ENCODE measurements at places on chromosomes 4 and X.

- DNase-seq = no peak
Observed at GRCh38 chr4:61522312-61522711, 322.2 kb downstream of the ADGRL3 start.

- peak; percentile 41 for DNase-seq
Observed at GRCh38 chrX:152405561-152405960, 45.6 kb downstream of the GABRA3 start.

GRCh38 chr4:64158648-64159326 is 250.5 kb downstream of the TECRL start:
- DNase-seq = peak; percentile 33

DNA sequence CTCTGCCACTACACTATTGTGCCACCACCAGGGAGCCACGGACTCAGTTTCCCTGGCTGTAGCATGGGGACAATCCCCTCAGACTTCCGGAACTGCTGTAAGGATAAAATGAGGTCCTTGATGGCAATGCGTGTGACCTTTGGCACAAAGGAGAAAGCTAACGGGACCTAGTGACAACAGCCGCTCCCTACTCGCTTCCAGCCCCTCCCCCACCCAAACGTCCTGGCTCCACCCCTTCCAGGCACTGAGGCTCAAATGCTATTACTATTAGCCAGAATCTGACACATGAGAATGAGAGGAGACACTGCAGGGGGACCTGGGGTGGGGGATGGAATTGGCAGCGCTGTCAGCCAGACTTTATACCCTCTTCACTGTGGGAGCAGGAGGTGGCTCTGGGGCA is 5.4 kb upstream of the DUSP9 start:
- no peak for DNase-seq

- peak; percentile 65 for DNase-seq
Observed at GRCh38 chrX:110409925-110410324, 51.3 kb downstream of the RTL9 start.

GRCh38 chrX:44043496-44043895 is 70.3 kb upstream of the NDP start:
- DNase-seq = peak; percentile 38

DNA sequence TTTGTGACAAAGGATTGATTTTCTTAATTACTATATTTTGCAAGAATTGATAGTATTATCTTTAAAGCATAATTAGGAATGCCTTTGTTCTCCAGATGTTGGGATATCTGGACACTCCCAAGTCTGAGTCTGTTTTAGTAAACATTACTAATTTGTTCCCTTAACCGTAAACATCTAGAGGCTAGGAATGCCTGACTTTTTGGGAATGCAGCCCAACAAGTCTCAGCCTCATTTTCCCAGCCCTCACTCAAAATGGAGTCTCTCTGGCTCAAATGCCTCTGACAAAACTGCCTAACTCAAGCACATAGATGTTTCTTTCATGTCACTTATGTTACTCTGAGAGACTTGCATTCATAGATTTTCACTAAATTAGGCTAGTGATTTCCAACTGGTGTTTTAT is 297.0 kb upstream of the CLNK start:
- no peak for DNase-seq

- no peak for DNase-seq
Observed at GRCh38 chr4:82891707-82892466, 934 bp upstream of the SEC31A start.

DNA sequence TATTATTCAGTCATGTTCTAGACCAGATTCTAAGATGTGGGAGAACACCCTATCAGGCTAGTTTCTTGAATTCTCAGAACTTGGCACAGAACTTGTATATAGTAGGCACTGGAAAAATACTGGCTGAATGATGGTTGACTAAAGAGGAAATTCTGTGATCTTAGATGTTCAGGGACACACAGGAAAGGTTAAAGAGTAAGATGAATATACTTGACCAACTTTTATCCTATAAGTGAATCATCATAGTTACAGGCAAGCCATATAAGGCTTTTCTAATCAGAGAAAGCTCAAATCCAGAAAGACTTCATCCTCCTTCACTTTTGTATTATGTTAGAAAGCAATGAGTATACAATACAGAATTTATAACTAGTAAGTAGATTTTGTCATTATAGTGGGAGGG is 53.8 kb downstream of the SEPTIN11 start:
- DNase-seq = no peak

- DNase-seq = no peak
Observed at GRCh38 chrX:19810802-19811201, 76.6 kb downstream of the SH3KBP1 start.

DNA sequence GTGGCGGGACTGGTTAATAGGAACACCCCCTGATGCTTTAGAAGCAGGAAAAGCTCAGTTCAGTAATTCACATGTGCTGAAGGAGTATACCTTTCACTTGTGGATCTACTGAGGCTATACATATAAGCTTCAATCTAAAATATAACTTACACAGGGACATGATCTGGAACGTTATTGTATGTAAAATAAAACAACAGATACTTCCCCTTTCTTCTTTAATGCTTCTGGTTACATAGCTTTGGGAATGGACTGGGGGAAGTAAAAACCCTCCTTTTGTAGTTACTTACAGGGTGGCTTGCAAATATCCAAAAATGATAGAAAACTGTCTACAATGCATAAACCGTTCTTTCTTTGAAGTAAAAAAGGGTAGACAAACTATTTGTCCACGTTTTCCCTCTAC is 1.9 kb downstream of the FGG start:
- DNase-seq = no peak

DNA sequence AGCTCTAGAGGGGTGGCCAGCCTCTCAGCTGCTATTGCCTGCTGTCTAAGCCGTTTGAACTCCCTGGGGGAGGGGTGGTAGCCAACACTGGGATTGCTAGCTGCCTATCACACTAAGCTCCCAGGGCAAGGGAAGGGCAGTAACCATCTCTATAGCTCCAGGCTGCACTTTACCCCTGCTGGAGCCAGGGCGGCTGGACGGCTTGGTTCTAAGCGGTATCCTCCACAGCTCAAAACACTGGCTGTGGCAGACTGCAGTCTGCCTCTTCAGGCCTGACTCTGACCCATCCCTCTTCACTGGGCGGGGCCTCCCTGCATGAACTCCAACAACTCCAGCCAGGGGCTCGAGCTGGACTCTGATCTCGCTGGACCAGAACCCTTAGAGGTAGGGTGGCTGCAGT is 55.3 kb upstream of the GNRHR start:
- no peak for DNase-seq

- DNase-seq = peak; percentile 77
Observed at GRCh38 chrX:122238801-122239200, 945.3 kb upstream of the GRIA3 start.

DNA sequence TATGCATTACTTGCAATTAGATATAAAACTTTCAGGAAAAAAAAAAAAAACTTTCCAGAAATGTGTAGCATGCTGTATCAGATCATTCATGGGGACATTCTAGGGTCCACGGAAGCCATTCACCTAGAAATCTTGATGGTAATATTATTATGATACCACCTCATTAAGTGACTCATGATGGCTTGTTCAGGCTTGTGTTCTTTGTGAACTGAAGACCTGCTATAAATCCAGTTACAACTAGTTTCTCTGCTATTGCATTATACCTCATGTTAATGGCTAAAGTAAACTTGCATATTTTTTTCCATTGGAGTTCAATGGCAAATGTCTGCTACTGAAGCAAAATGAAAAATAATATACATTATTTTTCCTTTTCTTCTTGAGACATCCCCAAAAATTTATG is 35.3 kb upstream of the PTPN13 start:
- peak; percentile 75 for DNase-seq

DNA sequence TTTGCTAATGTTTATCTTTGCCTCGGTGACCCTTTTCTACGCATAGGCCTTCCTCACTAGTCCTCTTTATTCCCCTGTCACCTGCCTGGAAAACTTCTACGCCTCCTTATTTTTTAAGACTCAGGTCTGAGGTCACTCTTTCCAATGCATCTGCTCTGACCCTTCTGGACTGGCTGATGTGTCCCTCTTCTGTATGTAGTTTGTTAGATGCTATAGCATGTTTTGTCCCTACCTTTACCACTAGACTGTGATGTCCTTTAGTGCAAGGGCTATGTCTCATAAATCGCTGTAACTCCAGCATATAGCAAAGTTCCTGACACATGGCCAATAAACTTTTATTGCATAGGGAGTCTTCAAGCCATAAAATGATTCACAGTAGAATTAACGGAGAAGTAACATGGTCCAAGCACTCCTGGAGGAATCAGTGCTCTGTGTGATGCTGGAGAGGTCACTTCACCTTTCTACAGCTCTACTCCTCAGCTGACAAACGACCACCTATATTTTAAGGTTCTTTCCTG is 872.5 kb upstream of the SLIT2 start:
- DNase-seq = no peak

DNA sequence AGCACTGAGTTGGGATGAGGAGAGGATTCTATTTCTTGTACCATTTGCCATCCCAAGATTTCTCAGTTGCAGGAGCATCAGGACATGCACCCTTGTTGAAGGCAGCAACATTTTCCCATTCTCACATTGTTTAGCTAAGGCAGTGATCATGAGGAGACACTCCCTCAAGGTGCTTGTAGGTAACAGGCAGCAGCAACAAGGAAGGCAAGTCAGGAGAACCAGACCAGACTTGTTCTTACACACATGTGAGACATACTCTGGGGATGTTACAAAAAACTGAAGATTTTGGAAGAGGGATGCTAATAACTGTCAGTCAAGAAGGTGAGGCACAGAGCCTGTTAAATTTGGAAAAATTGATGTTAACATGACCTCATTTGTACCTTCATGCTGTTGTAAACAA is 15.5 kb upstream of the HPGDS start:
- DNase-seq = peak; percentile 15
